HuH-7.5 (cell line): ENCODE measurements at places on chromosomes 7 and 10.

DNA sequence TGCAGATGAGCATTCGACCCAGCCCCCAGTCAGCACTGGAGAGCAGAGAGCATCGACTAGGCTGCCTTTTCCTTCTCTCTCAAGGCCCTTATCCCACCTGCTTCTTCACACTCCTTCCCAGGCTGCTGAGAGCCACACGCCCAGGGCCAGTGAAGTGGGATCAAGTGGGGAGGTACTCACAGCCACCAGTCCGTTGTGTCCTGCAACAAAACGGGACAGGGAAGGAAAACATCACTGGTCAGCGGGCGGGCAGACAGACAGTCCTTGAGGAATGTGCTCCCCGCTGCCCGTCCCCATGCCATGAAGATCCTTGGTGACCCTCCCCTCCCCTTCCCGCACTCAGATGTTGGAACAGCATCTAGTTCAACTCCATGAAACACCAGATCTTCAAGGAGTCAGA is 4.2 kb downstream of the PYROXD2 start:
- DNase-seq = no peak

GRCh38 chr7:129655811-129656210 is 44.3 kb downstream of the NRF1 start:
- no peak for DNase-seq

- no peak for DNase-seq
Observed at GRCh38 chr10:78959924-78960285, 108.9 kb upstream of the ZMIZ1 start.

GRCh38 chr10:23413629-23414089 is 25.2 kb upstream of the OTUD1 start:
- DNase-seq = no peak

DNA sequence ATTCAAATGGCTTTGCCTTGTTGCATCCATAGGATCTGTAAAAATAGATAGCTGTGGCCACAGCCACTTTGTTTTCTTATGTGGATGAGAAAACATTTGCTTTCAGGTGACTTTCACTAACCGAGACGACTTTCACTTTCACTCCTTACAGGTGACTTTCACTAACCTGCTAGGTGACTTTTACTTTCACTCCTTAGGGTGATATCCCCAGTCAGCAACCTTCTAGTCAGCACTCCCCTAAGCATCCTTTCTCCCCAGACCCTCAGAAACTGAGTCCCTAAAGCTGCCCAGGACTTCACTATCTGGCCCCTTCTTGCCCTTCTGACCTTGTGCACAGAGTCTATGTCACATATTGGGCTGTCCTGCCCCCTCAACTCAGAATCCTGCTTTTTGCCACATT is 177.5 kb downstream of the RELN start:
- DNase-seq = no peak

- DNase-seq = no peak
Observed at GRCh38 chr7:157189405-157189804, 50.7 kb downstream of the UBE3C start.

DNA sequence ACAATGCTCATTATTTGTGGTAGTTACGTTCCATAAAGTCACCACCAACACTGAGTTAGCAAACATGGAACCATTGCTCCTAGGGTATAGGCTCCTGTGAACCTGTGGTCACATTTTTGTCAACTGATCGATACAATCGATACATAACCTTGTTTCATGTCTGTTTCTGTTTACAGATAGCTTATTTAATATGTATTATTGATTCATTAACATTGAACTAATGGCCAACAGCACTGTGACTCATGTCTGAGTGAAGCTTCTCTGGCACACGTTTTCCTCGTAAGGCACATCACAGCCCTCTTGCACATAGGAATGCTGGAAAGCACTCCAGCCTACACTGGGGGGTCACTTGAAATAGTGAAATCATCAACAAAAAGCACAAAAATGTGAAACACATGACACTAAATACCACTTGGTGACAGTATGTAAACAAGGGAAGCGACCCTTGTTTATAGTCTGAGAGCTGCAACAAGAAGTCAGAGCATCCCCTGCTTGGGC is 27.0 kb downstream of the GHRHR start:
- DNase-seq = no peak

DNA sequence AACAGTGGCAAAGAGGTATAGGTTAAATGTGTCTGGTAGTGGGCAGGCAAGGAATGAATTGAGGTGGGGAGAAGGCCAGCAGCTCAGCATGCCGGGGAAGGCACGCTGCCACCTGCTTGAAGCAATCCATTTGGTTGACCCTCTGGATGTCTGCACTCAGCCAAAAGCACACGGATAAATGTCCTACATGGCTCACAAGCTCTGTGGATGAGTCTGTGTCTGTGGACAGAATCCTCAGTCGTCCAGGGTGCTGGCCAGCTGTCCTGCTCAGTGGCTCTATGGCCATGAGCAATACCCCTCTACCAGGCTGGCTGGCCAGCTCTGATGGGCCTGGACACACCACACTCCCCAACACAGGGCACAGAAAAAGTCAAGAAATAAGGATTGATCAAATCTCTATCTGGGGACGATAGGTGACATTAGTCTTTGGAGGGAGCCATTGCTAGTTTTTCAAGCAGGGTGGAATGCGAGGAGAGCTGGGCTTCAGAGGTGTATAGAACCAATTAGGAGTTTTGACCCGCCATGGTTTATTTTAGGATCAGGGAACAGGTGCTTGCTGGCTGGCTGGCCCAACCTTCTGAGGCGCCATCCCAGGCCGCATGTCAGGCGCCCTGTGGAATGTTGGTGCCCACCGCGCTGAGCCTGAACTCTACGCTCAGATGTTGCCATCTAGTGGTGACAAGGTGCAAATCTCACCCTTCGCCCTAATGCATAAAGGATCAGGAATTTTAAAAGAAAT is 493.4 kb downstream of the TNS3 start:
- peak; percentile 45 for DNase-seq

DNA sequence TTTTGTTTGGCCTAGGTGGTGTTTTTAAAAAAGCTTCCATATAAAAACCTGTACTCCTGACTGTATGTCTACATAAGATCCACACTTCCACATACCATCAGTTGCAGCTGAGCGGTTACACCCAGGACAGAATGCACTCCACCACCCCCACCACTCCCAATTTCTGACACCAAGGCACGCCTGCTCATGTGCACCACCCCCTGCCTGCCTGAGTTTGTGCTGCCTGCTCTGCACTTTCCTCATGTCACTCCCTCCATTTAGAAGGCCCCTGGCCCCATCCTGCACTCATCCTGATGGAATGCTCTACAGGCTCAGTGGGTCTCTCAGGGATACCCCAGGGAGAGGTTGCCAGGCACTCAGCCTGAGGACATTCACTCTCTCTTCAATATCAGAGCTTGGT is 6.5 kb downstream of the VPS41 start:
- DNase-seq = no peak

GRCh38 chr10:25615926-25616325 is 318.1 kb upstream of the MYO3A start:
- no peak for DNase-seq

GRCh38 chr10:36721871-36722270 is 403.5 kb upstream of the ANKRD30A start:
- no peak for DNase-seq

GRCh38 chr10:114551636-114551972 is 106.5 kb downstream of the ABLIM1 start:
- DNase-seq = no peak

- no peak for DNase-seq
Observed at GRCh38 chr7:142240546-142240945, 17.3 kb downstream of the PRSS58 start.

GRCh38 chr10:95413588-95413987 is 122.8 kb upstream of the PDLIM1 start:
- no peak for DNase-seq

- DNase-seq = no peak
Observed at GRCh38 chr7:18894155-18894554, 223.3 kb downstream of the TWIST1 start.

GRCh38 chr7:17493446-17493845 is 195.0 kb downstream of the AHR start:
- DNase-seq = no peak

DNA sequence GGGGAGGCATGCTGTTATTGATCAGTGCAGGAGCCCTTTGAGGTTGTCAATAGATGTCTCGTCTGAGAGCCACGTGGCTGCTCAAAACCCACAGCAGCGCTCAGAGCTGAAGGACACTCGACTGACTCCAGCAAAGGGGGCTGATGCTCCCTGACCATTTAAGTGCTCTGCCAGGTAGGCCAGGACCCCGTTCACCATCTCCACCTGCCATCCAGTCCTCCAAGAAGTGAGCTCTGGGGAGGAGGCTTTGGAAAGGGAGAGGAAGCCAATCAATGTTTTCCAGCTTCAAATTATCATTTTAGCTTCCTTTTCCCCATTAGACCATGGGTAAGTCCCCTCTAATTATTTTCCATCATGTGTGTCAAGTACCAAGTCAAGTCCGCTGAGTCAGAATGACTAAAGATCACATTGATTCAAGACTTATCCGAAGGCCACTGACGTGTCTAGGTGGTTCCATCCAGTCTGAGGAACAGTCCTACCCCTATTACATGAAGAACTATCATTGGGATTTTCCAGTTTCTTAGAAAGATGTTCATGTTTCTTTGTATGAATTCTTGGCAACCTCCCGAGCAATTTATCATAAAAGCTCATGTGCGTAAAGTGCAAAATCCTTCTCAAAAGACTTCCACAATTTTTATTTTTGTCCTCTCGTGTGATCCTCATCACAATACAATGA is 302.6 kb upstream of the LYZL1 start:
- DNase-seq = no peak

- no peak for DNase-seq
Observed at GRCh38 chr10:12797471-12798262, 203.8 kb downstream of the CCDC3 start.

DNA sequence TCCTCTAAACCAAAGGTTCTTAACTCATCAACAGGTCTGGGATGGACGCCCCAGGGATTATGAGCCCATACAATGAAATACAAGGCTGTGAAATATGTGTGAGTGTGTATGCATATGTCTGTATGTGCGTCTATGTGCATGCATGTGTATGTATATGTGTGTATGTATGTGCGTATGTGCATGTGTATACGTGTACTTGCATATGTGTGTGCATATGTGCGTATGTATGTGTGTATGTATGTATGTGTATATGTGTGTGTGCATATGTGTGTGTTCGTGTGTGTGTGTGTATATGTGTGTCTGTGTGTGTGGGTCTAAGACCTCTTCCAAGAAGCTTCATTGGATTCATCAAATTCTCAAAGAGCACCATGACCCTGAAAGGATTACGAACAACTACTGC is 112.3 kb downstream of the SFMBT2 start:
- DNase-seq = no peak

DNA sequence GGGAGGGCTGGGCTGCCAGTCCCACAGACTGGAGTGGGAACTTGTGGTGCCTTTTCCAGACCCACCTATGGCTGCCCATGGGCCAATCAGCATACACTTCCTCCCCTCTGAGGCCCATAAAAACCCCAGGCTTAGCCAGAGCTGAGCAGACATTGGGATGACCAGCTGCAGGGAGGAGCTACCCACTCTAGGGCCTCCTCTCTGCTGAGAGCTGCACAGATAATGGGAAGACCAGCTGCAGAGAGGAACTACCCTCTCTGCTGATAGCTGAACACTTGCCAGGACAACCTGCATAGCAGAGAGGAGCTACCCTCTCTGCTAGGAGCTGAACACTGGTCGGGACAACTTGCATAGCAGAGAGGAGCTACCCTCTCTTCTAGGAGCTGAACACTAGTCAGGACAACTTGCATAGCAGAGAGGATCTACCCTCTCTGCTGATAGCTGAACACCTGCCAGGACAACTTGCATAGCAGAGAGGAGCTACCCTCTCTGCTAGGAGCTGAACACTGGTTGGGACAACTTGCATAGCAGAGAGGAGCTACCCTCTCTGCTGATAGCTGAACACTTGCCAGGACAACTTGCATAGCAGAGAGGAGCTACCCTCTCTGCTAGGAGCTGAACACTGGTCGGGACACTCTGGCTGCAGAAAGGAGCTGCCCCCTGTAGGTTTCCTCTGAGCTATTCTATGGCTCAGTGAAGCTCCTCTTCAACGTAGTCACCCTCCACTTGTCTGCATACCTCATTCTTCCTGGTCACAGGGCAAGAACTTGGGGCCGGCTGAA is 88.3 kb upstream of the CACUL1 start:
- DNase-seq = no peak

DNA sequence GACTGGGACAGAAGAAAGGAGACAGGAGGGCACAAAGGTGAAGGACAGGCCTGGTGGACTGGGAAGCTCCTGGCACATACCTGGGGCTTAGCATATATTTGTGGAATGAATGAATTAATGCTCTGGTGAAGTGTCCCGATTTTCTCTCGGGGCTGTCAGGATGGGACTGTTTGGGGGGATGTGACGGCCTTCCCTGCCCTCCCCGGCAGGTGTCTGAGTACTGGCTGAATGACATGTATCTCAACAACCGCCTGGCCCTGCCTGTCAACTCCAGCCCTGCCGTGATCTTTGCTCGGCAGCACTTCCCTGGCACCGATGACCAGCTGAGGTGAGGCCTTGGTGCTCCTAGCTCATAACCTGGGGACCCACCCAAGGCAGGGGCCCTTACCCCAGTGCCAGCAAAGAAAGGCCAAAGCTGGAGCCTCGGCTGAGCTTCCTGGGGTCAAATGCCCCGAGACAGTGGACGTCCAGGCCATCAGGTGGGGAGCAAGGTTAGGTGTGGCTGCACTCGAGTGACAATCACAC is 6.5 kb downstream of the CHAT start:
- DNase-seq = no peak

GRCh38 chr7:6718124-6718523 is 11.4 kb upstream of the ZNF12 start:
- no peak for DNase-seq

GRCh38 chr10:103649654-103650423 is 156.3 kb downstream of the NEURL1 start:
- no peak for DNase-seq

GRCh38 chr7:111517549-111517951 is 44.7 kb downstream of the IMMP2L start:
- no peak for DNase-seq

GRCh38 chr10:3564346-3565002 is 220.5 kb downstream of the KLF6 start:
- no peak for DNase-seq

DNA sequence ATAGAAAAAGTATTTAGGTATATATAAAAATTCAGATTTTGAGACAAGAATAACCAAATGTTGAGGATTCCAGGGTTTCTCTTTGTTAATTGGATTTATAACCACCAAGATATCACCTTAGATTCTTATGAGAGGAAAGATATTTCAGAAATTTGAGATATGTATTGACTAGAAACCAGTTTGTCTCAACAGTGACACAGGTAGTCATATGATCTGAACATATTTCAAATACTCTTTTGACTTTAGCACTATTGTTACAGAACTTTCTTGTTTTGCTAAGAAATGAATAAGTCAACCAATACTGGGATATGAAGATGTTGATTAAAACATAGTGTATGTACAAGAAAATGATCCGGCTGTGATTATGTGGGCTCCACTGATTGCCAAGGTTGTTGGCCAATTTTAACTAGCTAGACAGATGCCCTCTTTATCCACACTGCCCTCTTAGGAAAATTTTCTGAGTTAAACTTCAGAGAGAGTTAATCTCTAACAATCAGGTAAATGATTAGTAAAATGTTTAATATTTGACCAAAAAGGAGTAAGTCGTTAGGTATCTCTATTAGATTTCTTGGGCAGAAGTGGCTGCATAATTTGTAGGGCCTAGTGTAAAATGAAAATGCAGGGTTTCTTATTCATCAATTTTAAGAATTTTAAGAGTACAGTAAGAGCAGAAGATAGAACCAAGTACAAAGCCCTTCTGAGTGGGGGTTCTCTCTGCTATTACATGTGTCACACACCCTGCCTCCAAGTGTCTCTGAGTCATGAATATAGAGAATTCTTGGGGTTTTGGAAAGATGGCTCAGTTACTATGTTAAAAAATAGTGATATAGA is 376.0 kb downstream of the TFEC start:
- no peak for DNase-seq
